Kidney glomerular epithelial cell (primary cell): ENCODE measurements at places on chromosomes 1 and 21.

- no peak for DNase-seq
These were observed 19.7 kb downstream of the FMOD start for GRCh38 chr1:203331224-203331623.

DNA sequence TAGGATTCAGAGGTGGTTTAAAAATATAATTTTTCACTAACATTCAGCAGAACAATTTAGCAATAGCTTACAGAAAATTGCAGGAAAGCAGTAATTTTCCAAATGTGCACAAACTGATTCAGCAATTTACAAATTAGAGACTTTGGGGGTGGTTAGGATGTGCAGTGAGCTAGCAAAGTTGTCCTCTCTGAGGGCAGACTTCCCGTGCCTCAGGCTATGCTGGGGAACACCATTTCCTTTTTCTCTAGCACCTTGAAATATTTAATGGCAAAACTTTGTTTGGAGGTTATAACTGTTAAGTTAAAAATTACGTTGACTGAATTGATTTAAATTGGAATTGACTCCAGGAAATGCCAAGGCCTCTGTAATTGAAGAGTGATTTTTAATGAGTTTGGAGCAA is 258.9 kb downstream of the PTBP2 start:
- DNase-seq = no peak

GRCh38 chr1:34625521-34626015 is 129.3 kb upstream of the GJB5 start:
- no peak for DNase-seq

DNA sequence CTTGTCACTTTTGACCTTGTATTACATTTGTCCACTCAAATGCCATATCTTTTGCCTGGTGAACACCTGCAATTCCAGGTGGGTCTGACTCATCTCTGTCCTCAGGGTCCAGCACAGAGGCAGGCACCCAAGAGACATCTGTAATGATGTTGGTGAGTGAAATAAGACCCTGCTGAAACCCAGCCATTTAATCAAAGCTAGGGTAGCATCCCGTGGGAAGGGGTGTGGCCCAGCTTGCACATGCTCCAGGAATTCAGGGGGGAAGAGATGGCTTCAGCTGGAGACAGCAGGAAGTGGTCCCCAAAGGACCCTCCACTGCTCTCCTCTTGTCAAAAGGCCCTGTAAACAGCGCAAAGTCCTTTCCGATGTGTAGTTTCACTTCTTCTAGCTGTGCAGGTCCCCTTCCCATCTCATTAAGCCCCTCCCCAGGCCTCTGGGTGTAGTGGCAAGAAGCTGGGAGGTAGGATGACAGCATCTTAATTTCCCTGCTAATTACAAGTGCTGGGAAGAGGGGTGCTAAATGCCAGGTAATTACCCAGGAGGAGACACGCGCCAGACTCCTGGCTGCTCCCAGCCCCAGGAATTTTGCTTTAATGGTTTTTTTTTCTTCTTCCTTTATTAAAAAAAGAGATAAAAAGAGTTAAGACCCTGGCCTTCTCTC is 54.4 kb upstream of the TRABD2B start:
- no peak for DNase-seq

GRCh38 chr1:231985296-231986023 is 358.9 kb downstream of the DISC1 start:
- DNase-seq = no peak

DNA sequence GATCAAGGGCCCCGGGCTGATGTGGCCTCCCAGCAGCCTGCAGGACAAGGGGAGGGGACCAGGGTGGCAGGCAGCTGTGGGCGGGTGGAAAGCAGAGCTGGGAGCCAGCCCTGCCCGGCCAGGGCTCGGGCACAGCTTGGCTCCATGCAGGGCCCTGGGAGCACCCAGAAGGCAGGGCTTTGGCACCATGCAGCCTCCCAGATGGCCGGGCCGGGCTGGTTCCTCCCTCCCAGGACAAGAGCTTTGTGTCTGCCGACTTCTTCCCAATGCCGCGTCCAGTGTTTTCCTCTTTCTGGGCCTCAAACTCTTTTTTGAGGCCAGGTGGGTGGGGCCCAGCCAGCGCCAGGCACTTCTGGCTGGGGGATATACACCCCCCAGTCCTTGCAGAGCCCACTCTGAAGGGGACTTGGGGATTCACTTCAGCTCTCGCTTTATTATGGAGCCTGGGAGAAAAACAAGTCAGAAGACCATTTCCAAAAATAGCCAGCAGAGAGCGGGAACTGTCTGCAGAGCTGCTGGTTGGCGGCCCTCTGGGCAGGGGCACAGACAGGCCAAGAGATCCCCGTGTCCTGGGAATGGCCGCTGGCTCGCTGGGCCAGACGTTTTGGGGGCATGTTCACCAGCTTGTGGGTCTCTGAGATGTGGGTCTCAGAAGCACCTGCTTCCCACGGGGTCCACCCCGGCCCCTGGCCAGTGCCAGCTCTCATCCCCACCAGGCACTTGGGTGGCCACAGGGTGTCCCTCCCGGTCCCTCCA is 103.8 kb upstream of the ARHGEF16 start:
- no peak for DNase-seq

- no peak for DNase-seq
These were observed 39.8 kb upstream of the LRP8 start for GRCh38 chr1:53367503-53368313.

GRCh38 chr1:37731312-37732019 is 33.5 kb downstream of the EPHA10 start:
- no peak for DNase-seq

- no peak for DNase-seq
These were observed 110.5 kb downstream of the PEX14 start for GRCh38 chr1:10585242-10585641.

DNA sequence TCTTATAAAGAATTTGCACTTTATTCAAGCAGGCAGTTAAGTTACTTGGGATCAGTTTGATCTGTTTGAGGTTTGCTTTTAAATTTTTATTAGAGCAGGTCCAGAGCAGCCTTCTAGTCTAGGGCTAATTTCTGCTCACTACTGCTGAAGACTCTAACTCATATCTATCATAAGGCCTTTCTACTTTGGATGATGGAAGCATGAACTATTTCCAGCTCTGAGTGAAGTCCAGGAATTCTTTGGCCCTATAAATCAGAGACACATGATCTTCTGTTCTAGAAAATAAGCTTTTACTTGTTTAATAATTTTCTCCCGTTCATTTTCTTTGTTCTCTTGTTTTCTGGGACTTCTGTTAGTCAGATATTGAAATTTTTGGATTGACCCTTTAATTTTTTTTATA is 14.7 kb downstream of the NIBAN1 start:
- DNase-seq = no peak

- DNase-seq = peak; percentile 96
These were observed 194.6 kb downstream of the TNR start for GRCh38 chr1:175548774-175549173.

GRCh38 chr21:41369105-41369919 is 7.5 kb downstream of the MX2 start:
- no peak for DNase-seq

DNA sequence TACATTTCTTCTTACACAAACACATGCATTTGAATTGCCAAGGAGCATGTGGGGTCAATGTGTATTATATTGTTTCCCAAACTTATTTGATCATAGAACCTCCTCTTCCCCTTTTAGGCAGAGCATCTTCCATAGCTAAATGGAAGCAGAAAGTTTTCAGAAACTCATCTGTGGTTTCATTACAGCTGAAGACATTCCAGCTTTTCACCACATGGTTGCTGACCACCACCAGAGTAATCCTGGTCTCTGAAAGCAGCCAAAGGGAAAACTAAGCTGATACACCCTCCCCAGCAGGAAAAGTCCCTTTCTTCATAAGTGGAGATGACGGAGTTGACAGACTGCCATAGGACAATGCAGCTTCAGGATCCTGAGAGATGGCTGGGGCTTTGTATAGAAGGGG is 30.2 kb upstream of the OTUD3 start:
- DNase-seq = no peak

GRCh38 chr1:165075725-165076370 is 280.7 kb downstream of the LMX1A start:
- DNase-seq = peak; percentile 6

DNA sequence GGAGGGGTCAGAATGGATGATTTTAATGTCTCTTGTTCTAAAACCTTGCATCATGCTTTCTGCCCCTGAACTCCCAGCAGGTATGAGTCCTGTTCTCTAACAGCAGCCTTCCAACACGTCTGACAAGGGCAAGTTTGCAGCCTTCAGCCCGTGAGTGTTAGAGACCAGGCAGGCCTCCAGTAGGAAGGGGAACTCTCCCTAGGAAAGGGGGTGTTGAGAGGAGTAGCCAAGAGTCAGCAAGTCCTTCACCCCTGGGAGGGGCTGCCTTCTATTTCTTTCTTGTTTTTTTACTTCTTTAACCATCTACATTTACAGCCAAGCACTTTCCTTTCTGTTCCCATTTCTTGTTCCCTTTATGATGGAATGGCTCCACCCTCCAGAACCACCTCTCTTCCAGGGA is 14.2 kb downstream of the BATF3 start:
- DNase-seq = no peak

- no peak for DNase-seq
These were observed 327.9 kb upstream of the PROX1 start for GRCh38 chr1:213659580-213660547.

DNA sequence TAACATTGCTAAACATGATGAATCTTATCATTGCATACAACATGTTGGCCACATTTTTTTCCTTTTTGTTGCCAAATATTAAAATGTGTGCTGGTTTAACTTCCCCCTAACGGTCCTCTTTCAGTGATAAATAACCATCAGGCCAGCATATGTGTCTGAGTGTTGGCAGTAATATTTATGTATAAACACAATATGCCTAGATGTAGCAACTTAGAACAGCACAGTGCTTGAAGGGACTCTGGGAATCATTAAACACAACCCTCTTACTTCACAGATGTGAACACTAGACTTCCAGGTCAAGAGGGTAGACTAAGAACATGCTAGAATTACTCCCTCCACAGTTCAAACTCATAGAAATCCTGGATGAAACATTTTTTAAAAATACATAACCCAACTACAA is 581.8 kb downstream of the PLPP3 start:
- no peak for DNase-seq

DNA sequence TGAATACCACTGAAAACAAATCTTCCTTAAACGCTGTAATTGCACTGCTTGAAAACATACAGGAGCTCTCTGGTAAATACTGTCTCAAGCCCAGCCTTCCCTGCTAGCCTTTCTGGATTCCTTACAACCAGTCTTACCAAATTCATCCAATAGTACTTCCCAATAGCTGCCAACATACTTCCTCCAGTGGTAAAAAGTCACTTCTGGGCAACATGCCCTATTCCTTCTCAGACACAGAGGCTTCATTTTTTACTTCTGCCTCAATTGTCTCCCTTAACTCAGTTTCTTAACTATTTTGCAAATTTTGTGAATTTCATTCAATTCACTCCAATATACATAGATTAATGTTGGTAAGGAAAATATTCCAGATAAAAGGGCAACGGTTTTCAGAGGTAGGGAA is 166.3 kb downstream of the TBX15 start:
- DNase-seq = no peak

- DNase-seq = no peak
These were observed 113.6 kb upstream of the CYYR1 start for GRCh38 chr21:26686705-26687104.

- no peak for DNase-seq
These were observed 78.2 kb downstream of the NFIA start for GRCh38 chr1:61160526-61160925.

- no peak for DNase-seq
These were observed at the start of gene NECTIN4 for GRCh38 chr1:161089251-161089924. TSS of gene NECTIN4 (minus strand) at chr1:161089558. CDS start at chr1:161089296, 262 bp downstream.

- no peak for DNase-seq
These were observed 80.6 kb downstream of the RASAL2 start for GRCh38 chr1:178174539-178174938.

GRCh38 chr1:51679435-51679834 is 62.5 kb downstream of the OSBPL9 start:
- peak; percentile 44 for DNase-seq

- DNase-seq = no peak
These were observed 31.7 kb upstream of the COG2 start for GRCh38 chr1:230610589-230610988.

- DNase-seq = peak; percentile 77
These were observed 22.8 kb downstream of the ATP1B1 start for GRCh38 chr1:169129109-169129784.

GRCh38 chr1:77671836-77672235 is 10.6 kb downstream of the ZZZ3 start:
- no peak for DNase-seq

DNA sequence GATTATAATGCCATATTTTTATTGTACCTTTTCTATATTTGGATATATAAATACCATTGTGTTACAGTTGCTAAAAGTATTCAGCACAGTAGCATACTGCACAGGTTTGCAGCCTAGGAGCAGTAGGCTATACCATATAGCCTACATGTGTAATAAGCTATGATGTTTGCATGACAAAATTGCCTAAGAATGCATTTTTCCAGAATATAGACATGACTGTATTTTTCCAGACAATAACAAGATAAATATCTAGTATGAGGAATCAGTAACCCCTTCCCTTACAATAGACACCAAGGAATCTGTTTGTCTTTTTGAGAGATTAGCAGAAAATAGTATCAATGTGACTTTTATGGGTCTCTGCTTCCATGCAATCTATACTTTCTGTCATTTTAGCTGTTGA is 228.6 kb downstream of the GRIK1 start:
- DNase-seq = no peak

DNA sequence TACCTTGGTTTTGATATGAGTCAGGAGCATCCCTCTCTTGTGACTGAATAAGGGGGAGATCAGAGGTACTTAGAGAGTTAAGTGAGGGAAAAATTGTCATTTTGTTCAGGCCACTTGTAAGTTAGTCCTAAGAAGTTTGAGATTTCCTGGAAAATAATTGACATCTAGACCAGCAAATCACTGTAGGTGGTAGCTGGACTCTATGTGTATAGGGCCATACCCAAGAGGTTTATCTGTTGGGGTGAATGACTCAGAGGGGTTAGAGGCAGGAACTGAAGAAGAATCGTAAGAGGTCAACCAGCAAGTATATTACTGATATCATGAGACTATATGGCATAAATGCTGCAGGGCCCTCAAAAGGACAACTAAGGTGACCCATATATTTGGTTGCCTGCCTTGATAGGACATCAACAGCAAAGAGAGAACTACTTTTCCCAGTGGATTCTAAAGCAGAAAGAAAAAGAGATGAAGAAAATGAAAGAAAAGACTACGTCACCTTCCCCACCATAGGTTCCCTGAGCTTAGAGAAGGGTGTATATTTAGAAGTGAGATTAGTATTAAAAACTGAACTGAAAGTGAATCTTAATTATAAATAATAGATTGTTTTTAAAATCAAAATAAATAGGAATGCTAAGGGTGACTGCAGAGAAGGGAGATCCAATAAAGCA is 8.0 kb upstream of the RNPC3 start:
- no peak for DNase-seq
